HL-60 (cell line): ENCODE measurements at places on chromosomes 3 and 15.

GRCh38 chr15:92869263-92869940, 30.7 kb upstream of the CHD2 start:
- DNase-seq, result no peak

DNA sequence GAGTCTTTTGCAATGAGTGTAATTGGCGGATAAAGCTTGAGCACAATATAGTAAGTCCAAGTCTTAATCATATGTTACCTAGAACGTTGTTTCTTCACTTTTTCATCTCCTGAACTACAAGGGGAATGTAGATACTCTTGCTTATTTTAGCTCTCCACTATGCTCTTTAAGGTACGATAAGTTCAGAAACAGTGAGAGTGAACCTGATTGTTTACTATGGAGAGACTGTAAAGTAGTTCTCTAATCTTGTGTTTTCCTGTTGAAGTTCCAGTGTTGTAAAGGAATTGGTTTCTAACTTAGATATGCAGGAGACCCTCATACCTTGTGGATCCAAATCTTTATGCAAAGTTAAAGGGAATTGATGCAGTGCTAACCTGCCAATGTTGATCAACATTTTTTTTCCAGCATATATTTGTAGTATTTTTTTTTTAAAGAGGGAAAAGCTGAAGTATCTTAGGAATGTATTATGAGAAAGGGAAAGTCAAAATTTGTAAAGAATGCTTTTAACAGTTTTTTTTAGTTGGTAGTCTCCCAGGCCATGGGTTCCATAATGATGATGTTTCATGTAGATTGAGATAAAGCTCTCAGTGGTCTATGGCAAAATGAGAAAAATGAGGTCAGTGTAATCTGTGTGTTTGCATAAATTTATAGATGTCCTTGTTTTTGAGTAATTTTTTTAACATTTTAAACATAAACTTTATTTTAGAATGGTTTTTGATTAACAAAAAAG, 14.9 kb downstream of the ATP11B start:
- DNase-seq, result no peak

DNA sequence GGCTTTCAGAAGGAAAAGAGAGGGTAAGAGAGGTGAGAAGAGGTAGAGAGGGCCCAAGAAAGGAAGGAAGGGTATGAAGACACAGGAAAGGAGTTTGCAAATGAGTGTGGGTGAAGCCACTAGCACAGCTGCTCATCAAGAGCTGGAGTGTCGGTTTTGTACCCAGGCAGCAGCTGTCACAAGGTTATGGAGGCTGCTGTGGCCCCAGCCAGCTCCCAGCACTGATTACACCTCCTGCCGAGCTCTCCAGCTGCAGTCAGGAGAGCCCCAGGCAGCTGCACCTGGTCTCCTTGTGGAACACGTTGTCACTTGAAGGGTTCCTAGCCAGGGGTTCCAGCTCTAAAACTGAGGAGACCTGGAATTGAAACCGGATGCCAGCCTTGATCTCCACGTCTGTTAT, 60.4 kb upstream of the CHD2 start:
- peak; percentile 74 for DNase-seq

DNA sequence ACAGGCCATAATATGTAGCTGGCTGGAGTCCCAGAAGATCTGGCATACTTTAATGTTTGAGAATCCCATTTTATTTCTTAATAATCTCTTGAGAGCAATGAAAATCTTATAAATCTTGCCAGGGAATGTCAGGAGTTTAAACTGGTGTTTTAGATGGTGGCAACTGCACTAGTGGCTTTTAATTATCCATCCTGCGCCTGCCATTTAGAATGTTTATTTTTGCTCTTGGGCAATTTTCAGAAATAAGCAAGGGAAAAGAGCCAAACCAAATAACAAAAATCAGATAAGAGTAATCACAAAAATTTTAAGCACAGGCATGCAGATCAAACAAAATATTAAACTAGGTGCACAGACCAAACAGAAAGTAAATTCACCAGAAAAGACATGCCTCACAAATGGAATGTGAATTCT, 41.9 kb upstream of the UBP1 start:
- no peak for DNase-seq

- DNase-seq, result no peak
Observed at GRCh38 chr15:96160269-96160668, 170.2 kb upstream of the NR2F2 start.

GRCh38 chr3:22122567-22122966, 371.6 kb upstream of the ZNF385D start:
- no peak for DNase-seq

DNA sequence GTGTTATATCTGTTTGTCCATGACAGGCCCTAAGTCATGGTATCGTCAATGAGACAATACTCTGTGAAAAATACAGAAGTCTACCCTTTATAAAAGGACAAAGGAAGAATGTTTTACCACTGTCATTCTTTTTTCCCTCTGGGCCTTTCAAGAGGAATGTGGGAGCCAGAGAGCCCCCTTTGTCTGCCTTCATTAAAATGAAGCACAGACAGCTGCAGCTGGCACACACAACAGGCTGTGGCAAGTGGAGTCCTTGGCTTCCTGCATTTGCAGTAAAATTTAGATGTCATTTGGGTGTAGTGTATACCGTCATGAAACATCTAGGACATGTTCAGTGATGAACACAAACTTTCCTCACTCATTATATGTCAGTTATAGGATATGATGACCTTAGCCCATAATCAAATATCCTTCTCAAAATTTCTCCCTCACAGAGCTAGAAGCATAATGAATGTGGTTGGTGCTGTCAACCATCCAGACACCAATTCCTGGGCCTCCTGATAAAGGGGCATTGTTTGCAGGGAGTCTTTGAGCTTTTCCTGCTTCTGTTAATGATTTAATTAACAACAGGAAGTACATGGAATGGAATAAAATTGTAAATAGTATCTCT, 76.4 kb downstream of the DHX36 start:
- DNase-seq, result no peak

DNA sequence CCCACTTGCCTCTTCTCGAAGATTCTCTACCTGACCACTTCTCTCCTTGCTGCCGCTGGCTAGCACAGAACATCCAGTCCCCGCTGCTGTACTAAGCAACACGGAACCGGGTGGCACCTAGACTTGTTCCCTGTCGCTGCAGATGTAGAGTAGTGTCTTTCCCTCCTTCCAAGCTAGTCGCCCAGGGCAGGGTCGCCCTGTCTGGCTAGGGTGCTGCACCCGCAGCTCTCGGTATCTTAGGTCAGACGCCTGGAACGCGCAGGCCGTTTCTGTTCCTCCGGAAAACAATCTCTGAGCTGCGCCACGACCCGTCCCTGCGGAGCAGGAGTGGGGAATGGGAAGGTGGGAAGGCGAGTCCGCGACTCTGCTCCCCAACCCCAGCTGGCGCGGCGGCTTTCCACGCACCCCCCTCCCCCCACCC, 758 bp upstream of the SNX33 start:
- DNase-seq, result no peak

DNA sequence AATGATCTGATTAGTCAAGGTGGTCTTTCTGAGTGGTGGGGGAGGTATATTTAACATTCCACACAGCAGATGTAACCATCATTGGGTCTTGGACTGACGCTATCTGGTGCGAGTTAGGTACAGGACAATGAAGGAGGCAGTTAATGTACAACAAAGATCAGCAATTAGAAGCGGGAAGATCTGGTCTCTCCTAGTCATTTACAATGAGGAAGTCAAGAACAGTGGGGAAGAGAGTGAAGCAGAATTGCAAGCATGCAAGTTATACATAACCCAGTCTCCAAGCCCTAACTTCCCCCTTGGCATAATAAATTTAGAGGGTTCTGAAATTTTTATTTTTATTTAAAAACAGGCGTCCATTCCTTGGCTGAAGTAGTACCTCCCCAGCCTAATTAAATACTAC, 14.1 kb downstream of the GPD1L start:
- DNase-seq, result peak; percentile 66
